Fibroblast of skin of left quadriceps (primary cell): ENCODE measurements at places on chromosomes 1 and 21.
A peak's percentile ranks its signal among the peaks of the same experiment; 100 is the strongest.

DNA sequence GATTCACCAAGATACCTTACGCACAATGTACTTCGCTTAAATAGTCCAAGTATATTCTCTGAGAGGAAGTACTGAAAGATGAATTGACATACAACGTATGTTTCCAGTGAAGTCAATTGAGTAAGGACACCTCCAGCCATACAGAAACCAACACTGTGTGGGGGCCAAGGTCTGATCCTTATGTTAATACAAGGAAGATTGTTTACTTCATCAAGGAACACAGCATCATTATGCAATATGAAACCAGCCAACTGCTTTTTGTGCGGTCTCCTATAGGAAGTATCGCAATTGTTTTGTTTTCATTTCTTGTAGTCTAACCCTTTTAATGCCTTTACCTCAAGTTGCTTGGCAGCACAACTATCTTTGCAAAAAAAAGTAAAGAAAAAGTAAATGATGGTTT, 28.2 kb upstream of the TEKT2 start:
- DNase-seq, result no peak

GRCh38 chr1:236808564-236809130, 13.6 kb downstream of the MTR start:
- no peak for DNase-seq

DNA sequence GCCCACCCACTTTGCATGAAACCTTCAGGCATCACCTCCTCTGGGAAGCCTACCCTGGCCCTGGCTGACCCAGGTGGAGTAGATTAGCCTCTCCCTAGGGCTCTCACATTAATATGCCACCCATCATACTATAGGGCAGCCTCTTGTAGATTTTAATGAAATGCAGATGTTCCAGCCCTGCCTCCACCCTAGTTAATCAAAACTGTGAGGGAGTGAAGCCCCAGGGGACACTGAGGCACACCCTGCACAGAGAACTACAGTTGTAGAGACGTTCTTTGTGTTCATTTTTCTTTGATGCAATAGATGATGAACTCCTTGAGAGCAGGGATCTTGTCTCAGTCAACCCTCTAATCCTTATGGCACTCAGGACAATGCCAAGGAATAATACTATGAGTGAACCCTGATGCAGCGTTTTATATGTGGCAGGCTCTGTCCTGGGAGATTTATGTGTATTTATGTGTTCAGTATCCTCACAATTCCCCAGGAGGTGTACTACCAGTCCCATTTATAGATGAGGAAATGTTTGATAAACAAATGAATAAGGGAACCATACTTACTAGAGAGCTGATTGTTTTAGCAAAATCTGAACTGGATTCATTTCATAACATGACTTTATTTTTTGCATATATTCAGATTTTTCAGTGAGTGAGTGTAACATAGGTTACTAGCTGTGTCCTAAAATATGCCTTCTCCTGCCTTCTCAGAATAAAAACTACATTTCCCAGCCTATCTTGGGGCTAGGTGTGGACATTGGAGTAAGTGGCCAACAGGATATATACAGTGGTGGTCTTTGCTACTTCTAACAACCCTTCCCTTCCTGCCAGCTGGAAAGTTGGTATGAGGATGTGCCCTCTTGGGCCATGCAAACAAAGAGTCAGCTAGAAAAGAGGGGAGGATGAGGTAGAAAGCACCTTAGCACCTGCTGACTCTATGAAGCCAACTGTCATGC, 23.5 kb upstream of the PRELP start:
- DNase-seq, result no peak

DNA sequence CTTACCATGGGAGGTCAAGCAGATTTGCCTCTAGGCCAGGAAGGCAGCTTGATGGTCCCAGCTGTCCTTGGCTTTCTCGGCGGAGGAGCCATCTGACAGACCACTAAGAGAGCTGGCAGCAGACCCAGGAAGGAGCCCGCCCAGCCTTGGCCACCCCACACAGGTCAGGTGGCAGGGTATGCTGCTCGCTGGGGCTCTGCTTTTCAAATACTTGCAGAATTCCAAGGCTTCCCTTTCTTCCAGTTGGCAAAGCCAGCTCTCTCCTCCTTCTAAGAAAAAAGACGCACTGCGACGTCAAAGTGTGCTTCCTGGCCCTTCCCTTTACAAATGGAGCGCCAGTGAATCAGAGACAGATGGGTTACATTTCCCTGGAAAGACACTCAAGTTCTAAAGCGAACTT, 229.4 kb downstream of the CACNA1E start:
- no peak for DNase-seq

GRCh38 chr1:94042388-94042787, 78.6 kb downstream of the ABCA4 start:
- DNase-seq, result no peak

DNA sequence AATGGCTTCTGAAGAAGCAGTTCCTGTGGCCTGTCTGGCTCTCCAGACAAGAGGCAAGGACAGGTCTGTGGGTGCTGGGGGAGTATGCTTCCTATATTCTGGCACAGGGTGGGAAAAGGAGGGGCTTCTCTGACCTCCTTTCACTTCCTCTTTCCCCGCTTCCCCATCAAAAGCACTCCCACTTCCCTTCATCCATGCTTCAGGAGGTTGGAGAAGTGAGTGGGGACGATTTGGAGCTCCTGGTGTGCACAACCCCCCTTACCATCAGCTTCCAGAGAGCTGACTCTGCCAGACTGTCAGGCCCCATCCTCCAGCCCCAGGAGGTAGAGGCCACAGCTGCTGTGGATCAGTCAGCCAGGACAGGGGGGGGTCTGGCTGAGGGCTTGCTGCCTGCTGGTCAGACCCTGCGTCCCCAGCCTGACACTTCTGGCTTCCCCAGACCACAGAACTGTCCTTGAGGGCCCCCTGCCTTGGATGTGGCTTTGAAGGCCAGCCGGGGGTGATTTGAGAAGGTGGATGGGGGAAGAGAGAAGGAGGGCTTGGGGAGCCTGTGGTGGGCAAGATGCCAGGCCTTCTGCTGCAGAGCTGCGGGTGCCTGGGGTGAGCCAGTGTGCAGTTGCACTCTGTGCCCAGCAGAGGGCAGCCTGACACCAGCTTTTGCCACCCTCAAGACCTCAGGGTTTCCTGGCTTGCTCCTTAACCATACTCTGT, 21.5 kb upstream of the TMEM222 start:
- peak; percentile 86 for DNase-seq

DNA sequence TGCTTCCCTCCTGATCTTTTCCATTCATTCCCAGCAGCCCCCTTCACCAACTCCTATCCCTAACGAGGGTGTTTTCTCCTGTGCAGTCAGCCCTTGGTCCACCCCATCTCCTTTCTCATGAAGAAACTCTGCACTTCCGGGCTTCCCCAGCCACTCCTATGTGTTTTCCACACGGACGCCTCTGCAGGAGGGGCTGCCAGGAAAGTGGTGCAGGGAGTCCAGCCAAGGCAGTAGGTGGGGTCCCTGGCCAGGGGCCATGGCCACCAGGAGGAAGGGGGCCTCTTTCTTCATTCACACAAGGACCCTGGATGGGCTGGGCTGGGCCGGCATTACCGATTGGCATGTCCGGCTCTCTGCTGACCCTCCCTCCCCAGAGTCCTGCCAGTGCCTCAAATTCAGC, 72.8 kb upstream of the EFHD2 start:
- DNase-seq, result no peak

- no peak for DNase-seq
Observed at GRCh38 chr1:58814251-58815068, 30.6 kb upstream of the JUN start.

- no peak for DNase-seq
Observed at GRCh38 chr1:217004776-217005436, 281.7 kb upstream of the ESRRG start.

DNA sequence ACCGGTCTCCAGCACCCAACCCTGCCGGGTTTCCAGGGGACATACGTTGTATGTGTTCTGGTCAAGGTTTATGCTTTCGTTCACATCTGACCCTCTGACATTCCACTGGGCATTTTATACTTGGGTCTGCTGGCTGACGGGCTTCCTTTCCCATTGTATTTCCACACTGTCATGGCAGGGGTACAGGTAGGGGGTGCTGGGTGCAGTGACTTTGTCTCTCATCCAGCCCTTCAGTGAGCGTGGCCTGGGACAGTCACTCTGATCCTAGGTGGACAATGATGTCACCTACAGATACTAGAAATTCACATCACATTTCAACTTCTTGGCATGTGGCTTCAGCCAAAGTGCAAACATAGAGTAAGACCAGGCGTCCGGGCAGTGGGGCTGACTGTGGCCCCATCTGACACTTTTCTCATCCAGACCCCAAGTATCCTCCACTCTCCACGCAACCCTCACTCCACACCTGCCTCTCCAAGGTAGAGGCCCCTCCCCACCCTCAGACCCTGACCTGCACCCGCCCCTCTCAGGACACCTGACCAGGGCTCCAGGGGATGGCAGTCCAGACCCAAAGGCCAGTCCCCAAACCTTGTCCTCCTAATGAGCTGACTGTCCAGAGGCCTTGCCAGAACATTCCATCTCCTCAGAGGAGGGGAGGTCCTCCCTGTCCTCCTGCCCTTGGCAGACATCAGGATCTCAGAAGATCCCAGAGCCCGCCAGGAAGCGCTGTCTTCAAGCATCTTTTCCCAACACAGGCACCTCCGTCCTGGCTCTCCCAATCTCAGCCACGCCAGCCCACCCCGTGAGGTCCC, 743 bp upstream of the KRTAP10-10 start:
- no peak for DNase-seq

GRCh38 chr1:158951956-158952355, 20.6 kb downstream of the PYHIN1 start:
- DNase-seq, result no peak

GRCh38 chr1:221783437-221783836, 41.5 kb upstream of the DUSP10 start:
- no peak for DNase-seq

DNA sequence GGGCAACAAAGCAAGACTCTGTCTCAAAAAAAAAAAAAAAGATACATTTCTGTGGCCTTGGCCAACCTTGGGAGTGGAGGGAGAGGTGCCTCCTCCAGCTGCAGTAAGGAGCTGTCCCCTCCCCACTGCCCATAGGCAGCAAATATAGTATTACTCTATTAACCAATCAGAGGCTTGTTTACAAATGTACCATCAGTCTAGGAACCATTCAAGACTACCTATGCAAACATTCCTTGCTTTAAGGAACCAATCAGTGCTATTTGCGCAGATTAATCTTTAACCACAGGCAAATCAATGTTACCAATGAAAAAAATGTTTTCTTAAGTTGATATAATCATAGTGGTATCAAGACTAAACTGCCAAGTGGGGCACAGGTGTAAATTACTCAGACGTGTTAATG, 1.1 kb downstream of the CELA2A start:
- DNase-seq, result no peak

GRCh38 chr1:234866007-234866866, 256.3 kb upstream of the IRF2BP2 start:
- DNase-seq, result peak; percentile 50

- no peak for DNase-seq
Observed at GRCh38 chr1:38266197-38266520, 219.6 kb upstream of the POU3F1 start.

- no peak for DNase-seq
Observed at GRCh38 chr1:39076127-39076798, 50.1 kb downstream of the NDUFS5 start.

- DNase-seq, result no peak
Observed at GRCh38 chr1:65147424-65148177, 402 bp upstream of the AK4 start.

DNA sequence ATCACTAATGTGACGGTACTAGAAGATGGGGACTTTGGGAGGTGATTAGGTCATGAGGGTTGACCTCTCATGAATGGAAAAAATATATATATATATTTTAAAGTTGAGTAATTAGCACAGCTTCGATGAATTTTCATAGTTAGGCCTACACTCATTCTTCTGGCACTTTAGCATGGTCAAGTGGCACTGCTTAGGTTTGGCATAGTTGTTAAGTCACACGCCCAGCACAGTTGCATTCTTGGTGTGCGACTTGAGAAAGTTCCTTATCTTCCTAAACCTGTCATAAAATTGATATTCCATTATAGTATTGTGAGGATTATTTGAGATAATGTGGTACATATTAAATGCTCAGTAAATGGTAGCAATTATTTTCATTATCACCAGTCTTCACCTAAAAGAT, 47.7 kb downstream of the MAN1A2 start:
- DNase-seq, result no peak

DNA sequence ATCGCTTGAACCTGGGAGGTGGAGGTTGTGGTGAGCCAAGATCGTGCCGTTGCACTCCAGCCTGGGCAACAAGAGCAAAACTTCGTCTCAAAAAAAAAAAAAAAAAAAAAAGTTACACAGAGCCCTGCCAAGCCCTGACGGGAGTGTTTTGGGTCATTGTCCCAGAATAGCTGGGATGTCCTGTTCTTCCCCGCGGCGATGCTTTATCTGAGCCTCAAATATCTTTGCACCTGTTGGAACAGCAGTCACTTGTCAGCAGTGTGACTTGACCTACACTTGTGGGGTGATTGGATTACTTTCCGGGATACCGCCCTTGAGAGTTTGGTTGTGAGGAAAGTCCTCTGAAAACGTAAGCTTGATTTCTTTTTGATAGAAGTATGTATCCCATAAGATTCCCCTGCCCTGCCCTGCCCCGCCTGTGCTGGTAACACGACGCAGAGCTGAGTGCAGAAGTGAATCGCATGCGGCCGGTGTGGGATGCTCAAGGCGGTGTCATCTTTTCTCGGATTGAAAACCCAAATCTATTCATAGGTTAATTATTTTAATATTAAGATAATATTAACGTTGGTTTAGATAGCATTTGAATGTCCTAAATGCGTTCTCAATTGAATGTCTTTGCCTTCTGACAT, 50.9 kb downstream of the PCNT start:
- DNase-seq, result no peak

- DNase-seq, result peak; percentile 34
Observed at GRCh38 chr1:22747021-22747734, 36.5 kb downstream of the EPHB2 start.

DNA sequence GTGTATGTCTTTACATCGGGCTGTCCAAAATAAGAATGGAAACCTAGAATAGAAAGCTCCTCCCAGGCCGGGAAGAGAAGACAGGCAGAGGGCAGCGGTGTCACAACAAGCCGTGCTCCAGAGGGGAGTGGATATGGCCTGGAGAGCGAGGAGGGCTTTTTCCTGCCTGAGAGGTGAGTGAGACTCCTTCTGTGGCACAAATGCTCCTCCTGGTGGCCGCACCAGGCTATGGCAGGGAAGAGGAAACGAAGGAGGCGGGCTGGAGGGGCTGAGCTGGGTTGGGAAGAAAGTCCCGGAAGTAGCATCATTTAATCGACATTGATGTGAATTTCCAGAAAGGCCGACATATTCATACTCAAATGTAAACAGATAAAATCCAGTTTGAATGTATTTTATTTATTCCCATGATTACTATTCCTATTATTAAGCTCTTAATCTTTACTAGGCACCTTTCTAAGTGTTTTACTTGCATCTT, 54.7 kb downstream of the MEF2D start:
- DNase-seq, result peak; percentile 57

GRCh38 chr1:219661464-219662092, 48.7 kb upstream of the ZC3H11B start:
- no peak for DNase-seq

GRCh38 chr1:225483818-225484656, 56.2 kb upstream of the LBR start:
- DNase-seq, result no peak

GRCh38 chr1:14522077-14522925, 76.2 kb upstream of the KAZN start:
- DNase-seq, result peak; percentile 83
